ENCODE measurements at places on chromosomes 5 and 9.

DNA sequence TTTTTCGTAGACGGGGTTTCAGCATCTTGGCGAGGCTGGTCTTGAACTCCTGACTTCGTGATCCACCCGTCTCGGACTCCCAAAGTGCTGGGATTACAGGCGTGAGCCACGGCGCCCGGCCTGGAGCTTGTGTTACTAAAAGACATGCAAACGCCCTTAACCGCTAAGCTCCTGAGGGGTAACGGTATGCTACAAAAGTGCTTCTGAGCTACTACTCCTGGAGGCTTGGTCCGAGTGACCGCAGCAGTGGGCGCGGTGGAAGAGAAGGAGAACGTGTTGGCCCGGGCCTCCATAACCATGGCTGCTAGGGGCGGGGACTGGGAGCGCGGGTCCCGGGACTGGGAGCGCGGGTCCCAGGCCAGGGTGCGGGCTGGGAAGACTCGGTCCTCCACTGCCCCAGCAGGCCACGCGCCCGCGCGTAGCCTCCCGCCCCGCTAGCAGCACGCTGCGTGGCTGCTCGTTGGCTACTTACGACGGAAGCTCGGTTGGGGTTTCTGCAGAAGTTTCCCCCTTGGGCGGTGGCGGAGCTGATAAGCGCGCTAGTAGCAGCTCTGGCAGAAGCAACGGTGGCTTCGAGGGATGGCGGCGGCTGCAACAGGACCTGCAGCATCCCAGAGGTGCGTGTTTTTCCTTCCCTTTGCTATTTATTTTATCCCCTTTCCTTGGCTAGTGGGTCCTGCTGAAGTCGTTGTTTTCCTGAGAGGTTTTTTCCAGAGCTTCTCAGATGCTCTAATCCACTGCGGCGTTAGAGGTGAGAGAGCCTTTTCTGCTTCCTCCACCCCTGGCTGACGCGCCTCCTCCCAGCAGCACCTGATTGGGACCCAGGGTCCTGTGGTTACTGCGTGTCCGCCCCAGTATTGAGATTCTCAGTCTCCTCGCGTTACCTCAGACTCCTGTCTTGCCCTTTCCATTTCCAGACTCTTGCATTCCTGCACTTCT lies 69.2 kb upstream of the CCDC180 start:
- DNase-seq = peak; percentile 90

- peak; percentile 43 for DNase-seq
Observed at GRCh38 chr5:43305948-43306565, 7.2 kb downstream of the HMGCS1 start.

DNA sequence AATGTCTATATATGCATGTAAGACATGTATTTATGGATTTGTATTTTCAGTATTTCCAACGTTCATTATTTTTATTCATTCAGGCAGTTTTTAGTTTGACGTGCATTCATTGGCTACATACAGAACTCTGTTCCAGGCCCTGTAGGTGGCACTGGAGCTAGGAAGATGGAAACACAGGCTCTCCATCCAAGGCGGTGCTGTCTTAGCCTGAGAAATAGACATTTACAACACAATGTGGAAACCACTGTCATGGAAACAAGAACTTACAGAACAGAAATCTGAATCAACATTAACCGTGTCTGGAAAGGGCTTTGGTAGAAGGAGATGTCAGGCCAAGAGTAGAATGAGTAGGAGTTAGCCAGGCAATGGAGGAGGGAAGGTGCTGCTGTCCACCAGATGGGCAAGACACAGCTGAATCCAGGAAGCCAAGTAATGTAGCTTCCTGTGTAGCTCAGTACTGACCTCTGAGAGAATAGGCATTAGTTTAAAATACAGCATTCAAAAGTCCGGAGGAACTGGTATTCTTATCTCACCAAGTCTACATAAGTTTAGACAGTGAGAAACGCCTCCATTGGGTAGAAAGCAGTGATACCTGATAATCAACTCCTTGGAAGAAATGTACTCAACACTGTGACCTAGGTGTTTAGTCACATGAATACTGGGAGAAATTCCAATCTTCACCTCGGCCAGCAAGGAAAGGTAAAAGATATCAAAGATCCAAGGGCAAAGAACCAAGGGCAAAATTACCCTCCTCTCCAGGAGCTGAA lies 388.6 kb upstream of the CDH6 start:
- DNase-seq = no peak

- no peak for DNase-seq
Observed at GRCh38 chr5:103036601-103037000, 83.3 kb downstream of the GIN1 start.

DNA sequence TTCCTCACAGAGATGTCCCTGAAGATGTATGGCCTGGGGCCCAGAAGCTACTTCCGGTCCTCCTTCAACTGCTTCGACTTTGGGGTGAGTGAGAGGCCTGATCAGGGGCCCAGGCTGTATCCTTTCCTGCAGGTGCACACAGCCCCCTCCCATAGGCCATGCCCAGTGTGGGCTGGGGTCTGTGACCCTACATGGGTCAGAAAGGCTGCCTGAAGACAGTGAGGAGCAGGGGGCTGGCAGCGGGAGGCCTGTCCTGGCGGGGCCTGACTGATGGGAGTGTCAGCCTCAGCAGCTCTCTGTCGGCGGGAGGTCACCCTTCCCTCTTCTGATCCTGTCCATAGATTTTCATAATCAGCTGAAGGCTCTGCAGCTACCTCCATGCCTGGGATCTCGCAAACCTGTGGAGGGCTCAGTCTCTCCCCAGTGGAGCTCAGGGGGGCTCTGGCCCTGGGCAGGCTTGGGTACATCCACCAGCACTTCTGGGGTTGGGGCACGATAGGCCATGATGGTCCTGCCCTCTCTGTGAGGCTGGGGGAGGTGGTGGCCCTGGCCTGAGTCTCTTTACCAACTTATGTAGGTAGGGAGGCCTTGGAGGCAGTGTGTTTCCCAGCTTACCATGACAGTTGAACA lies 98.5 kb downstream of the CACNA1B start:
- DNase-seq = no peak

GRCh38 chr9:132181796-132182313 lies 20.0 kb downstream of the NTNG2 start:
- no peak for DNase-seq

GRCh38 chr5:35172533-35172932 lies 57.8 kb downstream of the PRLR start:
- no peak for DNase-seq

All from HL-60 (cell line).